ENCODE measurements at places on chromosomes 12 and 14. TPM values are rescaled to one million over a fixed set of nuclear protein-coding genes. Genes with fewer than 3 reads are reported as not detected.
A peak's percentile ranks its signal among the peaks of the same experiment; 100 is the strongest.

VRTN gene
- not detected for polyA plus RNA-seq

LAG3 gene
- polyA plus RNA-seq: 2.0 TPM

CARMIL3 gene
- 2.4 TPM for polyA plus RNA-seq

DNA sequence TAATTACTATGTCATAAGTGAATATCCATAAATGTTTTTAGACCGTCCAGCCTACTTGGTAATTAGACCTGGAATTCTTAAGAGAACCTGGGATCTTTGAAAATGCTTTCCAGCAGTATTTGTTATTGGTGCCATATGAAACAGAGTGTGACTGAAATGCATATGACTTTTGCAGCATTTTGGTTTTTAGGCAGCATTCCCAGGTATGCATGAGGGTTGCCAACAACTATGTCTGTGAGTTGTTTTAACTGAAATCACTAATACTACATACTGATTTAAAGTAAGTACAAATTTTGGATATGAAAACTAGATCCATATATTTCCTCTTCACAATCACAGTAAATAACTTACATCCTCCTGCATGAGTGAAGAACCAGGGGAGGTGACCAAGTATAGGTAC is 437.7 kb upstream of the FAR2 start:
- DNase-seq: no peak

GRCh38 chr14:22650960-22651521 is 6.9 kb upstream of the OR6J1 start:
- no peak for DNase-seq

DNA sequence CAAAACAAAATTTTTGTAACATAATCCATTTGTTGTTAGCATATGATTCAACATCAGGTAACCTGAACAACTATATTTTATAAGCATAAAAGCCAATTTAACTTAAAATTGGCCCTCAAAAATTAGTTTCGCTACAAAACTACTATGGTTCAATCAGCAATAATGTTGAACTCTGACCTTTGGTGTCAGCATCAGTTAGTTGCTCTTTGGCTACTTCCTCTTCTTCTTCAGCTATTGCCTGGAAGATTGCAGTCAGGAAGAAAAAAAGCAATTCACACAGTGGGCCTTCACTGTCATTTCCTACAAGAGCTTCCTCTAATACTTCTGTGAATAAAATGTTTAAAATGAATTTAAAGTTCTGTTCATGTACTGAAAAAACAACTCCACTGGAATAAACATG is 78.2 kb upstream of the CFL2 start:
- DNase-seq: no peak

DNA sequence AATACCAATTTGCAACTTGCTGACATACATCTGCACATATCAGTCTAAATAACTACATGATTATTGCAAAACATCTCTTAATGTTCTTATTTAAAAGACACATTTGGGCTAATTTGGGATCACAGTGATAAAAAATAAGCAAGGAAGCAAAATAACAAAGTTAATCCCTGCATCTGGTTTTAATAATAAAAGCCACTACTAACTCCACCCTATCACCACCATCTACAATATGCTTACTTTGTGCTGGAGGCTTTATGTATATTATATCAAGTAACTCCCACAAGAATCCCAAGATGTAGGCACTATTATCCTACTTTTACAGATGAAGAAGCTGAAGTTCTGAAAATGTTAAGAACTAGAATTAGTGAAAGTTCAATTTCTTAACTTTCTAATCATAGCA is 45.7 kb downstream of the TAOK3 start:
- no peak for DNase-seq

GRCh38 chr12:77949943-77950342 is 119.2 kb downstream of the NAV3 start:
- DNase-seq: no peak

DNA sequence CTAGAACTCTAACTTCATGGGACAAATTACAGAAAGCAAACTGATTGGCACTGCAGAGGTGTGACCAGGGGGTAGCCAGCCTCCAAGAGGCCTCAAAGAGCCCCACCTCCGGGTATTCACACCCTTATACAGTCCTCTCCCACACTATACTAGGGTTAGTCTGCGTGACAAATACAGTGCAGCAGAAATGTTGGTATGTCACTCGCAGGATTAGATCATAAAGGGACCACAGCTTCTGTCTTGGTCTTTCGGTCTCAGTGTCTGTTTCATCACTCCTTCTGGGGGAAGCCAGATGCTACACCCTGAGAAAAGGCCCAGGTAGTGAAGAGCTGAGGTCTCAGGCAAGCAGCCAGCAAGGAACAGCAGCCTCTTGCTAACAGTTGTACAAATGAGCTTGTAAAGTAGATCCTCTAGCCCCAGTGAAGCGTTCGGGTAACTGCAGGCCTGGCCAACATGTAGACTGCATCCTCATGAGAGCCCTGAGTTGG is 68.9 kb upstream of the SAV1 start:
- no peak for DNase-seq

DNA sequence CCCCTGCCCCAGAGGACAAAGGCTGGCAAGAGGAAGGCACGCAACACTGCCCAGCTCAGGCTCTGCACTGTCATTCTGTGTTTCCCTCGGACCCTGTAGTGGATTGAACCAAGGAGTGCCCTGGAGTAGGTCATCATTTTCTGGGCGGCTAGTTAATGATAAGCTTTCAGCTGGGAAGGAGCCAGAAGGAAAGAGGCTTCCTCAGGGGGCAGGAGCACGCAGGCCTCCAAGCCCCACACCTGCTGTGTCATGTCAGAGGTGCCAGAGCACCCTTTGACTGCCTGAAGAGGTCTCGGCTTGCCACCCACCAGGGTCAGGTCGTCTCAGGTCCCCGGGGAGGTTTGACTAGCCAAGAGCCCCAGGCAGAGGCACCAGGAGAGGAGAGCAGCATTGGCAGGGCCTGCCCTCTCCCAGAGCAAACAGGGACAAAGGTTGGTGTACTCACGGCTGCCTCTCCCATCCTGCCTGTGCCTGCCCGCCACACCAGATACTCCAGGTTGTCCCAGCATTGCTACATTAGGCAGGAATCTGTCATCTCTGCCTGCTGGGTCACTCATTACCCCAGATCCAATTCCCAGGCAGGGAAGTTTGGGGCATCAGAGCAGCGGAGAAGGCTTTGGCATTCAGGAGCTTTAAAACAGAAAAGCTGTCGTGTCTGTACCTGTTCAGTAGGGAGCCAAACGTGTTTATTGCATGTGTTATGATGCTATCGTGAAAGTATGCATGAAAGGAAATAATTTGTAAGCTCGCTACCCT is 33.5 kb upstream of the ATP2A2 start:
- DNase-seq: peak; percentile 62

- no peak for DNase-seq
Observed at GRCh38 chr12:107144990-107145389, 51.6 kb upstream of the CRY1 start.

GRCh38 chr14:99190696-99191394 is 81.2 kb downstream of the BCL11B start:
- no peak for DNase-seq

GRCh38 chr14:69612783-69613130 is 1.4 kb downstream of the SUSD6 start:
- DNase-seq: no peak

GRCh38 chr12:82203086-82203485 is 155.1 kb downstream of the CCDC59 start:
- no peak for DNase-seq

DNA sequence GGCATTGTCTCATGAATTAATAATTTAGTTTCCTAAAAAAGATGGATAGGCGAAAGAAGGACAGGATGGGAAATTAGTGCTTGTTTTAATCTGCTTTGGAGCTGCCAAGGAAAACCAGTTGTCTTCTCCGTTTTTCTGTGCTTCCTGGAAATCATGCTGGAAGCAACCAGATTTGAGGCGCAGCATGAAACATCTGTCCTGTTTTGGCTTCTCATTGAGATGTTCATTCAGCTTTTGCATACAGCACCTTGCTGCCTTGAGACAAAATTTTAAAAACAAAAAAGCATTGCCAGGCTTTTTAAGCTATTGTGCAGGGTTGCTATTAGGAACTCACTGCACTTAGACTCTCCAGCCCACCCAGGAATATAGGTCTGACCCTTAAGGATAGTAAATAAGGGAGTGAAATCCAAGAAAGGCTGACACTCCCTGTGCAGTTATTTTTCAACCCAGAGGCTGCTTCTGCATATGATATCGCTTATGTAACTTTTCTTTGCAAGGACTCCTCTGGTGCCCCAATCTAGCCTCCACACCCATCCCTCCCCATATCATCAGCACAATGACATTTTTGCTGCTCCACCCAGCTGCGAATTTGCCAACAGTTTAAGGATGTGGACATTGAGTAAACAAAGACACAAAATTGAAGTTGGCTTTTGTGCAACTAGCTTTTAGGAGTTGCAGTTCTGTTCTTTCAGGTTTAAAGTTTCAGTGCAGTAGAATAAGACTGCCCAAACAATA is 46.9 kb upstream of the MDM1 start:
- no peak for DNase-seq

- peak; percentile 57 for DNase-seq
Observed at GRCh38 chr12:121297435-121297991, 1.0 kb upstream of the CAMKK2 start.

- no peak for DNase-seq
Observed at GRCh38 chr12:112480931-112481330, 62.2 kb downstream of the PTPN11 start.

- DNase-seq: no peak
Observed at GRCh38 chr14:22685467-22685866, 41.3 kb upstream of the OR6J1 start.

DNA sequence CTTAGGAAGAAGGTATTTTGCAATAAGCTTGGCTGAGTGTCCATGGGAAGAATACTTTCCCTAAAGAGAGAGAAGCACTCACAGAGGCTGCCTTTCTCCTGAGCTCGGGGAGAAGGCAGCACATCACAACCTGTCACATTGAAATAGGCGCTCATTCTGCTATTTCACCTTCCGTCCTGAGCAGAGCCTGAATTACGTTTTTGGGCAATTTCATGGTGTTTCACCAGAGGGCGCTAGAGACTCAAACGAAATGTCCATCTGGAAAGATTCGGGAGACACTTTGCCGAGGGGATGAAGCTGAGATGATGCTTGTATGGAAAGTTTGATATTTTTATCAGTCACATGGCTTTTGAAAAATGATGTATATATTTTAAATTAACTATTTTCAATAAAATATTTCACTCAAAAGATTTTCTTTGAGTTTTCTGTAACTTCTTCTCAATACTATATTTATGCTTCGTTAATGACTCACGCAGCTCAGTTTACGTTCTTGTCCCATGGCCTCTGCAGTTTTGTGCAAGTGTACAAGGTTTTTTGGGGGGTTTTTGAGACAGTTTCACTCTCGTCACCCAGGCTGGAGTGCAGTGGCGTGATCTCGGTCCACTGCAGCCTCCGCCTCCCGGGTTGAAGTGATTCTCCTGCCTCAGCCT is 17.4 kb upstream of the B4GALNT3 start:
- peak; percentile 42 for DNase-seq

- peak; percentile 80 for DNase-seq
Observed at GRCh38 chr12:94704452-94705306, 54.3 kb upstream of the TMCC3 start.

- DNase-seq: no peak
Observed at GRCh38 chr14:73731111-73731510, 16.9 kb upstream of the PNMA1 start.

DNA sequence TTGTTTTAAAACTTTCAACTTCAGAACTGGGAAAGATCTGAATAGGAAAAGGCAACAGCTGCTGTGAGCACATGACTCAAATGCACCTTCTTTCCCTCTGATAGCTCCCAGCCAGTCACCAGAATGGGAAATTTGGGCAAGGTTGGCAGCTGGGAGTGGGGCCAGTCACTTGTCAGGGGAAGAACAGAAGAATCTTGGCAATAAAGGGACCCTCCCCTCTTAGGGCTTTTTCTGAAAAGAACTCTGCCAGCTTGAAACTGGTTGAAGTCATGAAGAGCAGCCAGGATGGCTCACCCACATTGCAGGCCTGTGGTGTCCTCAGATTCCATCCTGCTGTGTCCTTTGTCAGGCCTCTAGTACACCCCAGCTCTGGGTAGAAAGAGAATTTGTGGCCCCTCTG is 10.3 kb upstream of the RIC8B start:
- no peak for DNase-seq

DNA sequence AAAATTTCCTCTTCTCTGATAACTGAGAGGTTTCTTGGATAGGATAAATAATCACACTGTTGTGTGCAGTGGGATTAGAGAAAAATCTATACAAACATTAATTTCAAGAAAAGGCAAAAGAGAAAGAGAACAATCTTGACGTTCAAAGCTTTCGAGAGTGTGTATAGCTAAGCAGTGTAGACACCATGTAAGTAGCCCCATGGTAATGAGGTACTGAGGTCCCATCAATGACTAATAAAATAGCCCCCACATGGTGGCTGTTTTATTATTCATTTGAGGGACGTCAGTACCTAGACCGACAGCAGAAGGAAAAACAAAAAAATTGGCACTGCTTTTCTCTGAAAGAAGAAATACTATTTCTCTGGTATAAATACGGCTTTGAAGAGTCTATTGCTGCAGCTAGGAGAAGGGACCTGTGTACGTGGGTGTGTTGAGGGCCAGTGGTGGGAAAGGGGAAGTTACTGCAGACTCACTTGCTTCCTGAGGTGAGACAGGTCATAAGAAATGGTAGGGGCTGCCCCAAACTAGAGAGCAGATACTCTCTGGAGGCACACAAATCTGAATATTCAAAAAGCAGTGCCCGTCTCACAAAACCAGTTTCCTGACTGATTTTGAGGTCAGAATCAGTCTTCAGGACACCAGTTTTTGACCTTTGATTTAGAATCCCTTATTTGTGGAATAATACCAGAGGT is 339.8 kb downstream of the EMP1 start:
- no peak for DNase-seq

DNA sequence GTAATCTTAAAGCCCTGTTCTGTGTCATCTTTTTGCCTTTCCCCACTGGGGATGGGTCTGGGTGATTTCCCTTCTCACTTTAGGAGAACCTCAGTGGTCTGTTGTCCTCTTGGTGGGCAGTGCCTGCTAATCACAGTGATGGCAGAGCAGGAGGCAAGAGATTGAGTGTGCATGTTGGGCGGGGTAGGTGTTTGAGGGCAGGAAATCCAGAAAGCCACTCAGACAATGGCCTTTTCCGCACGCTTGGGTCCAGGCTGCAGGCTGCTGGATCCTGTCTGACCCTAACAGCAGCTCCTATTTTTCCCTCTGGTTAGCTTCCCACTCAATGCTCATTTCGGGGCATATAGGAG is 13.7 kb upstream of the ITGA5 start:
- DNase-seq: no peak

DNA sequence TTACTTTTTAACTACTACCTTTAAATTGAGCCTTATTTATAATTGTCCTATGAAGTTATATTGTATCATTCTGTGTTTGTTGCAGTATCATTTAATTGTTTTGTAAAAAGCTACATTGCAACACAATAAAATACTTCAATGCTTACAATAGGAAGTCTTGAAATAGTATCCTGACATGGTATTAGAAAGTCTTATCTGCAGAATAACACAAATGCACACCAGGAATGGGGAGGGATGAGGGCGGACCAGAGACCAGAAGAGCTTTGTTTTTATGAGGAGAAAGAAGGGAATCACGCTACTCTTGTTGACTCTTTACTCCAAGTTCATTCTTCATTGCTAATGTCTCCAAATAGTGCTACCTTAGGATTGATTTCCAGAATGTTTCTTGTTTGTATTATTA is 120.2 kb downstream of the MON2 start:
- DNase-seq: no peak

All from renal pelvis (tissue), 12 donors.